ENCODE measurements at places on chromosomes 1 and 21. TPM values are rescaled to one million over a fixed set of nuclear protein-coding genes. Genes with fewer than 3 reads are reported as not detected.

DNA sequence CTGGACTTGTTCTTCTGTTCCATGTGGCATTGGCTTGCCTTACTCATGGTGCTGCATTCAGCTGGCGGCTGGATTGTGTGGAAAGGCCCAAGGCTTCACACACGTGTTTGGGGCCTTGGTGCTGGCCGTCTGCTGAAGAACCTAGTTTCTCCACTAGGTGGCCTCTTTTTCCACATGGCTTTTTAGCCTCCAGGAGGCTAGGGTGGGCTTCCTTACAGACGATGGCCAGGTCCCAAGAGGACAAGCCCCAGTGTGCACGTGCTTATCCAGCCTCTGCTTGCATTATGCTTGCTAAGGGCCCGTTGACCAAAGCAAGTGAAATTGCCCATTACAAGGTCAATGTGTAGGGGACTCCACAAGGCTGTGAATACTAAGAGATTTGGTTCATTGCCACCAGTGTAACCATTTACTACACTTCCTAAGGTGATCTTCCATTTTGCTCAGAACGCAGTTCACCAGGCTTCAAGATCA lies 47.5 kb upstream of the FOXO6 start:
- no peak for DNase-seq

The CYYR1 gene
- polyA plus RNA-seq, result 21.1 TPM

The SLFNL1 gene
- 0.24 TPM for polyA plus RNA-seq

DNA sequence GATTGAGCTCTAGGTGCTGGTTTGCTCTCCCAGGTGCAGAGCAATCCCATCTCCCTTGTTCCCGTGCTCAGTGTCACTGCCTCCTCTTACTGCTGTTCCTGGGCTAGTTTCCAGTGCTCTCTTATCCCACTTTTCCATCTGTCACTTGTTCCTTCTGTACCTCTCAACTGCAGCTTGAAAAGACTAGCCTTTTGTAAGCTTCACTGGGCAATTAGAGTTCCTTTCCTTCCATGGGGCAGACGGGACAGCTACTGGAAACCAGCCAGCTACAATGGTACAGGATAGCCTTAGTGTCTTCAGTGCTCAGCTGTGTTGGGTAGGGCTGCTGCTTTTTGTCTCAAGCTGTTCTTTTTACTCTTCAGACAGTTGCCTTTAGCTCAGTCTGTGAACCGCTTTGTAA lies 31.6 kb downstream of the AGT start:
- DNase-seq, result no peak

- no peak for DNase-seq
These were observed 24.0 kb downstream of the MTOR start for GRCh38 chr1:11238311-11238710.
